ENCODE measurements at places on chromosomes 7 and 10.

DNA sequence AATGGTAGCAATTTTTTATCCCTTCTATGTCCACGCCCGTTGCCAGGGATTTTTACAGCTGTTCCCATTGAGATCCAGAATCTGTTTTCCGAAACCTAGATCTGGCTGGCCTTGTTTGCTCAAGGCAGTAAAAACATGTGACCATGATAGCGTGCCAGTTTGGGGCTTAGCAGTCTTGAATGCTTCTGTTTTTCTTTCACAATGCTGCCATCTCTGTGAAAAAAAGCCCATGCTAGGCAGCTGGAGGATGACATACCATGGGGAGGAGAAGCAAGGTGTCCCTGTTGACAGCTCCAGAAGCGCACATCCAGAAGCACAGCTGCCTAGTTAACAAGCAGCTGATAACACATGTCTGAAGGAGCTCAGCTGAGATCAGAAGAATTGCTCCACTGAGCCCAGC is 2.2 kb upstream of the ZNF92 start:
- no peak for DNase-seq

DNA sequence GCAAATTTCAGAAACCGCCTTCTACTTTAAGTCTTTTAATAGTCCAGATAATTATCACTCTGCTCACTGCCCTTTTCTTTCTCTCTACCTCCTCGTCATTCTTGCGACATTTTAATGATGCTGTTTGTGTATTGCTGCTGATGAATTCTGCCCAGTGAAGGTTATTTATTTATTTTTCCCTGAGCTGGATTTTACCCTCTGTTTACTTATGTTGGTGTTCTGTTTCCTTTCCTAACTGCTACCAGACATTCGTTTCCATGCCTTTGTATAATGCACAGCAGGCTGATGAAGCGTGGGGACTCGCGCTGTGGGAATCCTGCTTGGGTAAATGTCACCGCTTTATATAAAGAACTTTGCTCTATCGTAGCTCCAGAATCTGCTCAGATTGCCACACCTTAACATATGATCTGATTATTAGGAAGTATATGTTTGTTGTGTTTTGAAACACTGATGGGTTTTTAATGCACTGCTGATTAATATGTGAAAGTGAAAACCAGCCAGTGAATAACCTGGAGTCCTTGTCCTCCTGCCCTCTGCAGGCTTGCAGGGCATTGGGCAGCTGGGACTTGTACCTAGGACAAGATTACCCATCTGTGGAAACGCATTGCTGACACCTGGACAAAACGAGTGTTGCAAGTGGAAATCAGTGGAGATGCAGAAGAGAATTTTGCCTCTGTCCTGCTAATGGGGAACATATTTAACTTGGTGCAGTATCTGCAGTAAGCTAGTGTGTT is 291.5 kb downstream of the SDK1 start:
- DNase-seq: no peak

GRCh38 chr10:339038-339391 is 203.8 kb downstream of the ZMYND11 start:
- DNase-seq: no peak

DNA sequence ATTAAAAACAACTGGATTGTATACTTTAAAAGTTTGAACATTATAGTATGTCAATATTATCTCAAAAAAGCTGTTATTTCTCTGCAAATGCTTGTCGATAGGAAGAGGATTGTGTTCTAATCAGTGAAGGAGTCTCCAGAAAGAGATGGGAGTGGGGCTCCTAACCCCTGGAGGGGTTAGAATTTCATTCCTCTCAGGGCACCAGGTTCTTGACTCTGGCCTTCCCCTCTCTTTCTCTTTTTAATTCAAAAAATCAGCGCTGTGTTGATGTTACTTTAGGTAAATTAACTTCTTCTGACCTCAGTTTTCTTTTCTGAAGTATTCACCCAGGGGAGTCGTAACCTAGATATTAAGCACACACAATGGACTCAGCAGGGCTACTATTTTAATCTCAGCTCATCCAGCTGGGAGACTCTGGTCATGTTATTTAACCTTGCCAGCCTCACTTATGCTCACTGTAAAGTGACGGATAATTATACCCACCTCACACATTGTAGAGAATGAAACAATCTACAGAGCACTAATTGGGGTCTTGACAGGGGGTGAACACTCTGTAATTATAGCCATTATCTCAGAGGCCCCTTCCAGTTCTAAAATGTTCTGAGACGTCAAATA is 59.4 kb downstream of the GCC1 start:
- no peak for DNase-seq

- DNase-seq: no peak
These were observed 57.5 kb downstream of the RBM20 start for GRCh38 chr10:110701617-110701971.
